ENCODE measurements at places on chromosomes 1 and 21.

DNA sequence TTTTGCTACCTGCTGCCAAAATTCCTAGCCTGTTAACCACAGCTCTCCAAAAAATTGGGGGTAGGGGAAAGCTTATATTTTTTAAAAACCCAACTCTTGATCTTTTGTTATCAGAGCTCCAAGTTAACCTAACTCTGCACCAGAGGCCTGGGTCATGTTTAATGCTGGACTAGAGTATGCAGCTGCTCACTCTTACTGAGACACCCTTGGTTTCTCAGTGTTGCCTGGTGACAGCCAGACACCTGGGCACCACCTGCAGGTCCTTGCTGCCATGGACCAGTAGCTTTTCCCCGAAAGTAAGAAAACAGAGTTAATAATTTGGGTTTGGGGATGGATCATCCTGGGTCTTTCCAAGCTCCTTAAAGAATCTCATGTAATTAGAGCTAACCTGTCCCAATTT is 30.1 kb downstream of the KCNJ6 start:
- no peak for DNase-seq

- no peak for DNase-seq
Measured at GRCh38 chr1:49046305-49046704, 269.6 kb upstream of the BEND5 start.

DNA sequence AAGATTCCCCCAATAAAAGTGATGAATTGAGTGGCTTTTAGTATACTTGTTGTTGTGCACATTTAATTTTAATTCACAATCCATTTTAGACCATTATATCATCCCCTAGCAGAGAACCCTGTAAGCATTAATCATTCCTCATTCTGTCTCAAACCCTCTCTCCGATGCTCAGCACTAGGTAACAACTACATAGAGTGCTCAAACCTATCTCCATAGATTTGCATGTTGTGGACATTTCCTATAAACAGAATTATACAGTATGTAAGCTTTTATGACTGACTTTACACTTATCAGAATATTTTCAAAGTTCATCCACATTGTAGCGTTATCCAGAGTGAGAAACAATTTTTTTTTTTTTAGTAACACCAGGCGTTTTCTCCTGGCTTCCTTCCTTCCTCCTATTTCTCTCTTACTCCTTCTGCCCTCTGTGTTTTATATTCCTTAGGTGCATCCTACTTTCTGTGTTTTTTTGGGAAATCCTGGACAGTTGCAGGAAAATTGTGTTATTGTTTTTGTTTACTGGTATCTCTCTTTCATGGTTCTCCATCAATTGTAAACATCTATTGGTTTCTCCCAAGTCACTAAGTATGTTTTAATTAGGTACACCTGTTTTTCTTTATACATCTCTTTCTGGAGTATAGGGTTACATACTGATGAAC is 1528.0 kb upstream of the TPTE start:
- no peak for DNase-seq

- no peak for DNase-seq
Measured at GRCh38 chr1:20726118-20726911, 6.2 kb downstream of the SH2D5 start.

DNA sequence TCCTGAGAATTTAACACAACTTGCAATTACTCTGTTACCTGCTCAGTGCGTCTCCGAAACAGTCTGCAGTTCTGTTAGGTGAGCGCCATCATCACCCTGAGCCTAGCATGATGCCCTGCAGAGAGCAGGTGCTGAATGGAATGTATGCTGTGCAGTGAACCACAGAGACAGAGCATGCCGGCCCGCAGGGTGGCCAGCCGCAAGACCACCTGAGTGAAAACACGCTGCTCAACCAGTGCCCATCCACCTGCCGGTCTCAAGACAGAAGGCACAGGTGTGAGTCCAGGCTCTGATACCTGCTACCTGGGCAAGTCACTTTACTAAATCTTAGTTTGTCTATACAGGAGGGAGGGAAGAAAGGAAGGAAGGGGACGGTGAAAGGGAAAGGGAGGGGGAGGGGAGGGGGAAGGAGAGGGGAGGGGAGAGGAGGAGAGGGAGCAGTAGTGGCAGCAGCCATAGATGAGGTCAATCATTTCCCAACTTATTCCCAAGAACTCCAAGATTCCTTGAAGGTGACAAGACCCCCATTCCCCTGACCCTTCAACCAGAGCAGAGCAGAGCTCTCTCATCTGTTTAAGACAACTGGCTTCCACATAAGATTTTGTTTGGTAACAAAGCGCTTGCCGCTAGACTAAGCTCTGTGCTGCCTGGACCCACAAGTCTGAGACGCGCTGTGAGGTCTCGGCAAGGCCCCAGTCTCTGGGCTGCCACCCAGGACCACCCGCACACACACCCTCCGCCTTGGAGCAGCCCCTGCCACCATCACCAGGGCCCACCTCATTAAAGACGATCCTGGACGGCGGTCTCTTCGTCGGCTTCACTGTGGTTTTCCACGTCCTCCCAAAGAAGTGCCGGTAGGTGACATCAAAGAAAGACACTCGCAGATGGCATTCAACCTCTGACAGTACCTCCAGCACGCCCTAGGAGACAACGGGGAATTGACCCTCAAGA is 14.5 kb downstream of the NPHP4 start:
- no peak for DNase-seq

DNA sequence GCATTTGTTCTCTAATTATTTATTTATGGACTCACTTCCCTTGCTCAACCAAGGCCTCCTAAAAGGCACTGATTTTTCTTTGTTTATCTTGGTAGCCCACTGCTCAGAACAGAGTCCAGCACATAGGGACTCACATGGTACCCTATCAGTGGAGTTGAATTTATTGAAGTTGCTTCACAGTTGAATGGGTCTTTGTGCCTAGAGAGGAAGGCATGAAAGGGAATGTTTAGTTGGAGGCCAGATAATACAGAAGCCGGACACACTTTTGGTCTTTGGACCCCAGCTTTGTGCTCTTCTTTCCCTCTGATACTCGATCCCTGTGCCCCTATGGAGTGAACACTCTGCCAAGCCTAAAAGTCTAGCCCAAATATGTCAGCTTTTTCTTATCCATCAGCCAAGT is 429.0 kb downstream of the PRDM2 start:
- DNase-seq: no peak

- DNase-seq: no peak
Measured at GRCh38 chr1:229258757-229259060, 12.2 kb upstream of the RAB4A start.

- no peak for DNase-seq
Measured at GRCh38 chr1:153791648-153792253, 16.5 kb downstream of the SLC27A3 start.

DNA sequence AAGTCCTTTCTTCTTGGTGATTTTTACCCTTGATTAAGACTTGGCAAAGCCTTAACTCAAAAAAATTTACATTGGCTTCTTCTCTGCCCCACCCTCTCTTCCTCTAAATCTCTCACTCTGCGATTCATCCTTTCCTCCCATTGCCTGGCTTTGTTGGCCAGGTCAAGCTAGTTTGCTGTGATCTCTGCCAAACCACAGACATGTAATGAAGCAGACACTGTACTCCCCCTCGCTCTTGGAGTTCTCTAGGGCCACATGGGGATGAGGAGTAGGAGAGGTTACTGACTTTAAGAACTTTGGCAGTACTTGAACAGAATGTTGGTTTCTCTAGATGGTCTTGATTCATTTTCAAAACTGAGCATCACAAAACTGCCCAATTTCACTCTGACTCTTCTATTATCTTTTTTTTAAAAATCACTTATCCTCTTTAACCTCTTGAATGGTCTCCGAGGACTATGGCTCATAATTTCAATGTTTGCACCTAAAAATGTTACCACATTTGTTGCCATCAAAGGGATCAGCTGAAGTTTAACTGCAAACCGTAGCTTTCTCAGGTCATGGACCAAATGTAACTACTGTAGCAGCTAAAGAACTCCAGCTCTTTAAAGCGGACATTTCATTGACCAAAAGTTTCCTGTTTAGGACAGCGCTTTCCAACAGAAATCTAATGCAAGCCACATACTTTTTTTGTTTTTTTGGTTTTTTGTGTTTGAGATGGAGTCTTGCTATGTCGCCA is 62.7 kb upstream of the IPO9 start:
- DNase-seq: no peak
